Stimulated activated CD8-positive, alpha-beta memory T cell treated with anti-CD3 and anti-CD28 coated beads, Interleukin-4, amount 100 ng/mL, for 48 hours (primary cell): ENCODE measurements at places on chromosomes 1 and 21.

GRCh38 chr1:204348722-204349121, 11.0 kb downstream of the PLEKHA6 start:
- no peak for DNase-seq

GRCh38 chr1:216740331-216740730, 17.1 kb upstream of the ESRRG start:
- no peak for DNase-seq

DNA sequence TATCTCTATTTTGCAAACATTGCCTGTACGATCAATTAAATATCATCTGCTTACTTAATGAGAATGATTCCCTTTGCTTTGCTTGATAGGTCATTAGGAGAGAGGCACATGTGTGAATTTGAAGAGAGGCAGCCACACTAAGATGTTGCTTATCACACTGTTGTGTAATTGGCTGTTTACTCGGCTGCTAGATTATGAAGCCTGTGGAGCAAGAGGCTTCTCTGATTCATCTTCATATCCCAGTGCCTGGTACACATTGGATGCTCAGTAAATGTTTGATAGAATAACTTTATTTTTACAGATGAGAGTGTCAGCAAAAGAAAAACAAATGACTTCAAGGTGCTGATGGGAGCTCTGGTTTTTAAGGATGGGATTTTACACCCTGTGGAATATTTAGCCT, 156.2 kb upstream of the C8B start:
- no peak for DNase-seq

DNA sequence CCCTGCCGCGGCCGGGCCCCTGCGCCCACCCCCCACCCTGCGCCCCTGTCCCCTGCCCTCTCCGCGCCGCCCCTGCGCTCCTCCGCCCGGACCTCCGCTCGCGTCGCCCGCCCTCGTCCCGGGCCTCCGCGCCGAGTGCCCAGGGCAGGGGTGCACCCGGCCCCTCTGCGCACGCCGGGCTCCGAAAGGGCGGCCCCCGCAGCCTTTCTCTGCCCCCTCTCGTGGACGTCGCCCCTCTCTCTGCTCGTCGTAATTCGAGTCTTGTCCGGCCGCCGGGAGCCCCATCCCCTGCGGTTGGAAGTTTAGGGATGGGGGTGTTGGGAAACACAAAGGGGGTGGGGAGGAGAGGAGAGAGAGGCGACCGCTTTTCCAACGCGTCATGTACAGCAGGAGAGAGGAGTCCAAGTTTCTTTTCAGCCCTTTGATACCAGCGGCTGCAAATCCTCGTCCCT, 407 bp downstream of the GALNT2 start:
- DNase-seq, result peak; percentile 53

GRCh38 chr1:62281922-62282555, 37.2 kb downstream of the KANK4 start:
- DNase-seq, result no peak

DNA sequence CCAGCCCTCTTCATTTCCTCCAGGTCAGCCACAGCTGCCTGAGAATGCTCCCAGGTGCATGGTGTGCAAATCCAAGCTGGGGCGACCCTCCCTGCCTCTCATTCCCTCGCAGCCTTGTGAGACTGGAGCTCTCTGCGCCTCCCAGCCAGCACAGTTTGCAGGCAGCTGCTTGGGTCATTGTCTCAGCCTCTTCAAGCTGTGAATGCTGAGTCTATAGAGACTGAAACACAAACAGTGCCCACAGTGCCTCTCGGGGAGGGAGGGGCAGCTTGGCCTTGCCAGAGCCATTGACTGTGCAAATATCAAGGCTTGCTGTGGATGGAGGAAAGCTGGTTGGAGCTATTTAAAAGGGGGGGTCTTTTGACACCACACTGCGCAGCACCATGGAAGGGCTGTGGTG, 10.6 kb downstream of the PLXNA2 start:
- DNase-seq, result no peak
